ENCODE measurements at places on chromosomes 6 and 20.

GRCh38 chr6:8181160-8181881, 79.0 kb upstream of the EEF1E1 start:
- no peak for DNase-seq

DNA sequence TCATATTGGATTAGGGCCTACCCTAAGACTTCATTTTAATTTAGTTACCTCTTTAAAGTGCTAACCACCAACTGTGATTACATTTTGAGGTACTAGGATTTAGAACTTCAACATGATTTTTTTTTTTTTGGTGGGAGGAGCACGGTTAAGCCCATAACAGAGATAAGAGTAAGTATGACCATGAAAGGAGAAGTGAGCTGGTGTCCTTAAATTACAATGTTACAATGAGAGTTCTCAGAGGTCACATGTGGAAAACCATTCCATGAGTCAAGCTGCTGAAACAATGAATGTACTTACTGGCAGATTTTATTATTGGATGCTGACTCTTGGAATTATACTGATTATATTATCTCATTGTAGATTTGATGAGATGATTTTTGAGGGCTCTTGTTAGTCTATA, 779.3 kb upstream of the CITED2 start:
- no peak for DNase-seq

DNA sequence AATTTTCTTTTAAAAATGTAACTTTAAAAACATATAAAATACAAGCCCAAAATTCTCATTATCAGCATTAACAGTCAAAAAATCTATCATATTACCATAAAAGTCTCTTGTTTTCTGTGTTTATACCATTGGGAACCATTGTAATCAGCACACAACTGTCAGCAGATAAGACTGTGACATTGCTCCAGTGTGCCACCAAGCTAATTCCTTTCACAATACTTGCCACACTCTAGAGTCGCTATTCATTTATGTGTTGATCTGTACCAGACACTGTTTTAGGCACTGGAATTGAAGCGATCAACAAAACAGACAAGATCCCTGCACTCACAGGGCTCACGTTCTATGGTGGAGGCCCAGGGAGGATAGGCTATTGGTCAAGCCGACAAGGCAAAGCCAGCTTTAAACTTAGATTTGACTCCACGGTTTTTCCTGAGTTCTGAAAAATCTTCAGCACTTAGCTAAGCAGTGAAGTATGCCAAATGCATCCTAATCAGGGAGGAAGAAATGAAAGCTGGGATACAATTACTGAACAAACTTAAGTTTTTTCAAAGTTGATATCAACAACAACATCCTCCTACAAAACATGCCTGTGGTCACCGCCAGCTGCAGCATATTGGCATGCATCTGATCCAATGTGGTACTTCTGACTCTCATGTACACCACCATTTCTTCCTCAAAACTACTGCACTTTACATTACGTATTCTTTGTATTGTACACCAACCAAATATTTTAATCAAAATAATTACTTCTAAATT, 60.5 kb downstream of the GMDS start:
- DNase-seq, result no peak

- no peak for DNase-seq
These were observed 58.1 kb downstream of the UBE2V1 start for GRCh38 chr20:50054626-50055511.

DNA sequence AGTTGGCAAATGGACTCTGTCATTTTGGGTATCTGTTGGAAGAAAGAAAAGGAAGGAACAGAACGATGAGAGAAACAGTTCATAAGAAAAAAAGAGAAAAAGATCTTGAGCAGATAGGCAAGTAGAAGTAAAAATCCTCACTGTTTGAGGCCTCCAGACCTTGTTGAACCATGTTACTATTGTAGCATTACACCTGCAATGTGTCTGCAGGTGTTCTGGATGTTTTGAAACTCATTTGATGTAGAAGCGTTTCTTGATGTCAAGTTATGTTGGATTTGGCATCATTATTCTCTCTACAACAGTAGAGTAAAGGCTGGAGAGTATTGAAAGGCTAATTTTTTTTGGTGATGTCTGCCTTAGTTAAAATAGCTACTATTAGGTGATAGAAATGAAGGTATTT, 108.7 kb downstream of the CARMIL1 start:
- DNase-seq, result no peak

GRCh38 chr20:64065974-64066343, 3.0 kb downstream of the TCEA2 start:
- DNase-seq, result no peak

GRCh38 chr6:39508515-39508914, 186.0 kb upstream of the KCNK16 start:
- DNase-seq, result peak; percentile 72

GRCh38 chr6:143961886-143962878, 45.9 kb downstream of the PLAGL1 start:
- no peak for DNase-seq

DNA sequence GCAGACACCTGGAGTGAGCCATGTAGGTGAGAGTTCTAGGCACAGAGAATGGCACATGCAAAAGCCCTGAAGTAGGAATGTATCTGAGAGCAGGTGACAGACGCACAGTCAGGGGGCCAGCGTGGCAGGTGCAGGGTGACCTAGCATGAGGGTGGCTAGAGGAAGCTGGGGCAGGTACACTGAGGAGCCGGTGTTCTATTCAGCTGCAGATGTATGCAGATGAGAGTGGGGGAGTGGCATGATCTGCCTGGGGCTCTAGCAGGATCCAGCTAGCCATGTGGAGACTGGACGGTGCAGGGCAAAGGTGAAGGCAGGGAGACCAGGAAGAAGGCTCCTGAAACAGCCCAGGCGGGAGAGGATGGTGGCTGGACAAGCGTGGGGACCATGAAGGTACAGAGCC, 10.7 kb downstream of the PEDS1 start:
- DNase-seq, result no peak

DNA sequence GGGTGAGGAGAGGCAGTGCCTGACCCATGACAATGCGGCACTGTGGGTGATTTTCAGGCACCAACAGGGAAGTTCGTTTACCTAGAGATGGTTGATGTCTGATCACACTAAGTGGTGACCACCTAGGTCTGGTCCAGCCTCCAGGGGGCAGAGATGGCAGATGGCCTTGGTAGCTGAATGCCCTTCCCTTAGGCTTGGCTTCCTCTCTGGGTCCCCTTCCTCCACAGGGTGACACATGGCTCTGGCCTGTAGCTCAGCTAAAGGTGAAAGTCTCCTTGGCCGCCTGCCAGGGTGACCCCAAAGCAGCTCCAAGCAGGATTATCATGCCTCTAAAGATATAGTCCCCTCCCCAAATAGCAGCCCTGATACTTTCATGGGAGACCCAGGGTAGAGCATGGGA, 6.4 kb downstream of the GDAP1L1 start:
- no peak for DNase-seq

DNA sequence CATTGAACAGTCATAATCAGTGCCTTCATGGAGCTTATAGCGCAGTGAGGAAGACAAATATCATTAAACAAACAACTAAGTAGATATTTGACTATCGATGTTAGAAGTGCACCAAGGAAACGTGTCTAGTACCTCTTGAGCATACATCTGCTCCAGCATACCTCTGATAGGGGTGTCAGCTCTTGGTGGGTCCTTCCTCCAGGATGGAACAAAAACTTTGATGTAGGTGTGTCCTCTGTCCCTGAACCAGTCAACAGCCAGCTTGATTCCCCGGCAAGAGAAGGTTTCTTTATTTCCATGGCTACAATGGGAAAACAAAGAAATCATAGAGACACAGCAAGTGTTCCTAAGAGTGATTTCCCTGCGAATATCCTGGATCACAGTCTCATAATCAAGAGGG, 23.1 kb downstream of the ZC3H12D start:
- no peak for DNase-seq

- no peak for DNase-seq
These were observed 11.0 kb downstream of the UNC5CL start for GRCh38 chr6:41027799-41028560.

DNA sequence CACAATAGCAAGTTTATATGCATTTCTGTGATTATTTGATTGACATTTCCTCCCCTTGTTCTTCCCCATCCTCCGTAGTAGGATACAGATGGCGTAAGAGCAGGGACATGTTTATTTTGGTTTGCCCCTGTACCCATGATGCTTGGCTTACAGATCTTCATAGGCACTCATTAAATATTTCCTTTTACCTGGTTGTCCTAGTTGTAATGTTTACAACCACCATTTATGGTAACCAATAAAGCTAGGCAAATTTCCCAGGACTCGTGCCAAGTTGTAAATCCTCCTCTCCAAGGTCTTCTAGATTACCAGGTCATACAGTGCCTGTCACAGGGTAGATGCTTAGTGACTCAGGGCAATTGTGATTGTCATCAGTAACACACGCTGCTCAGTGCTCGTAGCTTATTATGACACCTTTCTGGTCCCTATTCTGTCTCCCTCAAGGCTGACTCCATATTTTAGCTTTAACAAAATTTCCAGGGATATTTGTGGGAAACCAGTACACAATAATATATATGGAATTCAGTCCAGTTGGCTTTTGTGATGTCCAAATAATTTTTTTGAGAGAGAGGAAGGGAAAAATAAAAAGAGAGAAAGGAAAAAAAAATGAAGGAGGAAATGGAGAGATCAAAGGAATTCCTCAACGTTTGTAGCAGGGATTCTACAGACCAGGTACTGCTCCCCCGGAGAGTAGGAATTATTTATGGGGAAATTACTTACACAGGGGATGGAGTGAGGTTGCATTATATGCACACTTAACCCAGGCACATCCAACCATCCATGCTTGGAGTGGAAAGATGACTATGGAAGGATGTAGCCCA, 24.6 kb downstream of the CYP24A1 start:
- DNase-seq, result no peak

DNA sequence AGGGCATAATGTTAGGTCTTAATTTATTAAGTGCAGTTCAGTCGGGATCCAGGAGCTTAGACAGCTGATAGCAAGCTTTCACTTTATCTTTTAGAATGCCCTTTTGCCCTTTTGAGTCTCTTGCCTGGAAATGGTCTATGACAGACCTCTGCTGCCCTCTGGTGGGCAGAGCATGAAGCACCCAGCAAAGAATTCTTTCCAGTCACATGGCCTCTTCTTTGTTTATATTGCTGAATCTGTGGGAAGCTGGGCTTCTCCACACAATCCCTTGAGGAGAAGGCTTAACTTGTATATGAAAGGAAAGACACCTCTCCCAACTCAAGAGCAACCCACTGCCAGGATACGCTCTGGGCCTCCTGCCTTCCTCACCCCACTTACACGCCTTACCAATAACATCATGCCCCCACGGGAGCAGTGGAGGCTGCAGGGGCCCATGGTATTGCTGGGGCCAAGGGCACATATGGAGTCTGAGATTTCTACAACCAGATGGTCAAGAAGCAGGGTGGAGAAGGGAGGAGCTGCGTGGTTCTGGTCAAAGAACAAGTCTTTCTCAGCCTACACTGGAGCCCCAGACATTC, 20.4 kb downstream of the WFDC3 start:
- DNase-seq, result peak; percentile 81

- DNase-seq, result no peak
These were observed 208.6 kb upstream of the MCHR2 start for GRCh38 chr6:100202417-100203194.

DNA sequence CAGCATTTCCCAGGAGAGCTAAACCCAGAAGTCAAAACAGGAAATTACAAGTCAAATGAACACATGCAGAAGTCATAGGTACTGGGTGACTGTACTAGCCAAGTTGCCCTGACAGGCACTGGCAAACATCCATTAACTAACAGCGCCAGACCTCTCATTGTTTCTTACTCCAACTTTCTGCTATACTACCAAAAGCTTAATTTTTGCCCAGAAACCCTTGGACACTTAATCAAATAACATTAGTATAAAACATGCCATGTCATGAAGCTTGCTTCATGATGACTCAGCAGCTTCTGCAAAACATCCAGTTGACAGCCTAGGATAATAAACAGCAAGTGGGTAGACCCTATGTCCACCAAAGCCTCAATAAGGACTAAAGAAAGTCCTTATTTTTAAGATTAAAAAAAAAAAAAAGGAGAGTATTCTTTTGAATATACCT, 3.5 kb downstream of the NUP153 start:
- DNase-seq, result no peak

DNA sequence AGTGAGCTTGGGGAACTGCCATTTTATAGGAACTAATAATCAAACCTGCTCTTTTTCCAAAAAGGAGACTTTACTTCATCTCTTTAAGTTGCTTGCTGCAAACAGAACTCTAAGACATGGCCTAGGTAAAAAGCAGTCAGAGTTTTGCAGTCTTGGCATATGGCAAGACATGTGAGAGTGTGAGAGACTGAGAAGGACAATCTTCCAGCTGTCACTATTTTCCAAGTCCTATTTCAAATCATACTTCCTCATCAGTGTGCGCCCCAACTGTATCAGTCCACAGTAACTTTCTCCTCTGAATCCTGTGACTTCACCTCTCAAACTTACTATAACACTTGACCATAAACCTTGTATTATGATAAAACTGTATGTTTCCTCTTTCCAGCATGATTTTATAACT, 10.4 kb downstream of the CALHM6 start:
- DNase-seq, result no peak

- DNase-seq, result no peak
These were observed 25.3 kb upstream of the MDGA1 start for GRCh38 chr6:37723016-37723415.

DNA sequence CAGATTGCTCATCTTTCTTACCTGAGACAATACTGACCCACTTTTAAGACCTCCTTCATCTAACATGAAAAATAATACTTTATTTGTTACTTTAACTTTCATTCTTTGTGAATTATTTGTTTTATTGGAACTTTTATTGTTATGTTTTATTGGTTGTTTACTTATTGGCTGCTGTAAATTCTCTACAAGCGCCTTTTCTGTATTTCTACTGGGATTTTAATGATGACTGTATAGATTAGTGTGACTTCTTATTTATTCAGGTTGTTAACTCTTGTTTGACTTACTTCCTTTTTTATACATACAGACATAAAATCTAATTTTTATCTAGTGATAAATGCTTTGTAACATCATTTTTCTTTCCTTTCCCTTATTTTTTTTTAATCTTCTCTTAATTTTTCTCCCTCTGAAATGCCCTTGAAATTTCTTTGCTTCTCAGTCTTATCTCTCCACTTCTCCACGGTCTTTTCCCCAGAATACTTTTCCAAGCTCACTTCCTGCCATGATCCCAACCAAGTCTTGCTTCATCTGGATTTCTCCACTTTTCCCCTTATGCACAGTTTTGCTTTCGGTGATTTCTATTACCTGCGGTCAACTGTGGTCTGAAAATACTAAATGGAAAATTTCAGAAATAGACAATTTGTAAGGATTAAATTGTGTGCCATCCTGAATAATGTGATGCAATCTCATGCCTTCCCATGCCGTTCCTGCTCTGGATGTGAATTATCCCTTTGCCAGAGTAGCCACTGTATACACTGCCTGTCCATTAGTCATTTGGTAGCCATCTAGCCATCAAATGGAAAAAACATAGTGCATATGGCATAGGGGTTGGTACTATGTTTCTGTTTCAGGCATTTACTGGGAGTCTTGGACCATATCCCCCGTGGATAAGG, 265.9 kb downstream of the PRL start:
- DNase-seq, result no peak

DNA sequence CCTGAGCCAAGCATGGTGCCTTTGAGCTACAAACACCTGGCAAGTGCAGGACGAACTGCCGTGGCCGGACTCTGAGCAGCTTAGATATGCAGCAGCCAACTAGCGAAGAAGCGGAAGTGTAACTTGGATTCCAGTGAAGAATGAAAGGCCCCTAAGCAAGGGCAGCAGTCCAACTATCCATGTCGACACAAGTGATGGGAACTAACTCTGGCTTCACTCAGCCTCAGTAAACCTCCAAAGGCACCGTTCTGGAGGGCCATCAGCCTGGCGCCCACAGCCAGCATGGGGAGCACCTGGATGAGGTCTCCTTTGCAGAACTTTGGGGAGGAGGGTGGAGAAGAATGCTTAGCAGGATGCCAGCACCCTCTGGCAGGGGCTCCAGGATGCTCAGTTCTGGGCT, 78.4 kb upstream of the MLN start:
- DNase-seq, result no peak
